ENCODE measurements at places on chromosomes 11 and 22. TPM values are rescaled to one million over a fixed set of nuclear protein-coding genes. Genes with fewer than 3 reads are reported as not detected.

The GRAMD4 gene
- total RNA-seq: 50.4 TPM

The LDHAL6A gene
- total RNA-seq: not detected

The BIRC3 gene
- total RNA-seq: 1.7 TPM

The DTX4 gene
- total RNA-seq: 49.6 TPM

The C1QTNF5 gene
- total RNA-seq: 47.6 TPM

The APOA5 gene
- total RNA-seq: not detected

The TRPM5 gene
- total RNA-seq: not detected

The DSCAML1 gene
- not detected for total RNA-seq

The C11orf91 gene
- not detected for total RNA-seq

The MRGPRX4 gene
- 0.51 TPM for total RNA-seq

The OVOL1 gene
- not detected for total RNA-seq

The LRP4 gene
- total RNA-seq: 0.77 TPM

The ROM1 gene
- total RNA-seq: 2.9 TPM

The NAT10 gene
- total RNA-seq: 13.7 TPM

The AAMDC gene
- 31.6 TPM for total RNA-seq

The RAB38 gene
- total RNA-seq: 2.4 TPM

The THRSP gene
- total RNA-seq: not detected

The MMP11 gene
- 6.8 TPM for total RNA-seq

The CCDC87 gene
- total RNA-seq: 0.13 TPM

The TRIM49D2 gene
- not detected for total RNA-seq

The KCNE3 gene
- 0.51 TPM for total RNA-seq

The FIBIN gene
- not detected for total RNA-seq

The SCUBE2 gene
- total RNA-seq: 1.5 TPM

The EML3 gene
- total RNA-seq: 35.1 TPM

The TYR gene
- not detected for total RNA-seq

The RAB36 gene
- 0.77 TPM for total RNA-seq

The LMO1 gene
- not detected for total RNA-seq

The PRODH gene
- not detected for total RNA-seq

The CRYBB3 gene
- not detected for total RNA-seq

The LRRC75B gene
- 4.6 TPM for total RNA-seq

The ENTHD1 gene
- not detected for total RNA-seq

The SLC35F2 gene
- 43.9 TPM for total RNA-seq

The TSGA10IP gene
- total RNA-seq: not detected

The DKK3 gene
- 581 TPM for total RNA-seq

The FGF3 gene
- not detected for total RNA-seq

The FREY1 gene
- total RNA-seq: 0.51 TPM

The RFPL3 gene
- not detected for total RNA-seq

The CABP2 gene
- not detected for total RNA-seq

The GGTLC3 gene
- total RNA-seq: not detected

The CCDC134 gene
- total RNA-seq: 4.2 TPM

The MS4A12 gene
- not detected for total RNA-seq

The GRM5 gene
- total RNA-seq: under 0.01 TPM

All from dermis microvascular lymphatic vessel endothelial cell (primary cell).